Stimulated activated CD8-positive, alpha-beta memory T cell treated with anti-CD3 and anti-CD28 coated beads, Interleukin-7, amount 100 ng/mL, for 1 hour (primary cell): ENCODE measurements at places on chromosomes 7 and 10.
A peak's percentile ranks its signal among the peaks of the same experiment; 100 is the strongest.

- DNase-seq, result no peak
These were observed 122.5 kb downstream of the CCNY start for GRCh38 chr10:35458500-35459448.

DNA sequence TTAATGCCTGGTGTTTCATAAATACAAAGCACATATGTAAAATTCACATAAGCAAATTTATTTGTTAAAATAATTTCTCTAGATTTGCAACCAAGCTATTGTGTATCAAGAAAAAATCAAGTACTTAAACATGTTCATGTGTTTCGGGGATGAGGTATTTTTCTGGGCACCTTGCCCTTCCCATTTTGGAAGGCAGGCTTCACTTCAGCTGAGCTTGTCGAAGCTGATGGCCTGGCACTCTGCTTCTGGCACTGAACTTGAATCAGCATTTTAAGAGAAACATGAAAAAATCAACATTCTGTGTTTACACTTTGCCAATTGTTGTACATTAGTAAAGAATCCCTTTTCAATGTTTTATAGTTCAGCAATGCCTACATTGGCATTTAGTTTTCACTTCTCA lies 179.1 kb upstream of the STEAP4 start:
- no peak for DNase-seq

GRCh38 chr10:97482381-97482780 lies 15.8 kb downstream of the MMS19 start:
- no peak for DNase-seq

DNA sequence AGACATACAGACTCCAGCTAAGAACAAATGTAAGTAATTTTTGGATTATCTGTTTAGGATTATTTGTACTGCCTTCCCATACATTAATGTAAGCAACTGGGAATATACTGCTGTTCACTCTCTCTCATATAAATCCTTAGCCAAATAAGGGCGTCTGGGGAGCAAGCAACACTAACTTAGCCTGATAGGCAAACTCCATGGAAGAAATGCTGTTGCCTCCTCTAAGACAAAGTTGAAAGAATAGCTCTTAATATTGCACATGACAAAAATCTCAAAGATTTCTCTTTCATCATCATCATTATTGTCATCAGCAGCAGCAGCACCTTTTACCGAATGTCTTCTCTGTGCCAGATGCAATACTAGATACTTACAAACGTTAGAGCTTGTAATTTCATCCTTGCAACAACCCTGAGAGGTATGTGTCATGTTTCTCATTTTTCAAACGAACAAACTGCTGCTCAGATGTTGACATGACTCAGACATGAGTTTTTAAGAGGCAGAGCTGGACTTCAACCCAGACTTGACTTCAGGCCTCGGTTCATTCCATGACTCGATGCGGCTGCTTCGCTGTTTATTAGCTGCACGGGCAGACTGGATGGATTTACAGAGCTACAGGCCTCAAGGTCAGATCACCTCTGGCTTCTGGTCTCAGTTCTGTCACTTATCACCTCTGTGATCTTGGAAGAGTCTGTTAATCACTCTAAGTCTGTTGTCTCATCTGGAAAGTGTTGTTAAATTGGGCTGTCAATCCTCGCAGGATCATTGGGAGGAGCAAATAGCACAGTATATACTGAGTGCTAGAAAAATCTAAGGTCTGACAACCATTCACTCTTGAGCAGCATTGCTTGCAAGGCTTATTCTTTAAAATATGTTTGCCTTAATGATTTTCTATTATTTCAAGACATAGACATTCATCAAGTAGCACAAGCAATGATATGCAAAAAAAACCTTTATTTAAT lies 126.3 kb upstream of the CELF2 start:
- DNase-seq, result no peak

DNA sequence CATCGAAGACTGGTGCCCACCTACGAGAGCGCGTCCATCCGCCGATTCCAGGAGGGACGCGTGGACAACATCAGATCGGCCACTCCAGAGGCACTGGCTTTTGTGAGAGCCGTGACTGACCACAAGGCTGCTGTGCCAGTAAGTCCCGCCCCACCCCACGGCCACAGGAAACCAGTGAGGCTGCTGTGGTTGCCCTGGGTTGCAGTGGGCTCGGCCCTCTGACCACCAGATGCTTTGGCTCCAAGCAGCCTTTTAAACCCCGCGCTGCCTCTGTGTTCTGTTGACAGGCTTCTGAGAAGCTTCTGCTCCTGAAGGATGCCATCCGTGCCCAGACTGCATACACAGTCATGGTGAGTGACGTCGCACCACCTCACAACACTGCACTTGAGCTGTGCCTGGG lies 24.4 kb upstream of the C10orf53 start:
- no peak for DNase-seq

DNA sequence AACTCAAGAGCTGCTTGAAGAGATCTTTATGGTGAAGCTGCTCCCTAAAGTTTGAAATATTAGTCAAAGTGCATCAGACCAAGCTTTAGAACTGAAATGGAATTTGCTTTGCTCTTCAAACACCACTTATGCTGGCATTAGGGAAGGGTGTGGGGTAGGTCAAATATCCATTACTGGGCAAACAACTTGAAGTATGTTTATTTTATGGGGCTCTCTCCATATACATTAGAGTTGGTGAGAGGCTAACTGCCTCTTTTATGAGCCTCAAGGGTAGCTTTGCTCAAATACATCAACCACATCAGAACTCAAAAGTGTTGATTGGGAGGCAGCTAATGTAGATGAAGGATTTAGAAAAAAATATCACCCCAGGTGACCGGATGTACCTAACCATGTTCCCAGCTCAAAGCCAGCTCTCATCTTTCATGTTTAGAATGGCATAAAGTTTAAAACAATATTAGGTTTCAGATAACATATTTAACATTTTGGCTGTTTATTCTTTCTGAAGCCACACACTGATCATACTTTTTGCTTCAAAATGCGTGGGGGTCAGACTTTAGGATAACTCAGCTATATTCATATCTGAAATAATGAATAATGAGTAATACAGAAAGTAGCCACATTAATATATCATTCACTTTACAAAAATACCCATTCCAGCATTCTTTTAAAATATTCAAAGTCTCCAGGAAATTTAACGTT lies 318.6 kb downstream of the PTEN start:
- DNase-seq, result no peak

DNA sequence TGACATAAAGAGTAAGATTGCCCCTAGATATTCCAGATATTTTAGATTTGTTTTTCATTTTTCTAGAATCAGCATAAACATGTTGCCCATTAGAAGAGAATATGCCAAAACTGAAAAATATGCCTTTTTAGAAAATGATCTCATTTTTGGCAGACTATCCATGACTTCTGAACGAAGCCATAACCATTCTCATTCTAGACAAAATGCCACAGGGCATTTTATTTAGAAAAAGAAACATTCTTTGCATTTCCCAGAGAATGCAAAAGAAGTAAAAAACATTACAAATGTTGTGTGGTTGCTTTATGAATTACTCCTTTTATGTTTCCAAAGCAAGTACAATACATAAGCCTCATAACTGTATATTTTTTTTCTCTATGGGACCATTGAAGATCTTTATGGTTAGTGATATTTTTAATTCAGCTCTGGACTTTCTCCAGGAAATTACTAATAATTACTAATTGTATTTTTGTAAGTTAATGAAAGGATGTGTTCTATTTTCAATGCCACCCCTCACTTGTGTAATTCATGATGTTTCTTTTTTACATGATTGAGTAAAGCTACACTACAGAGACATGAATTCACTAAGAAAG lies 109.6 kb upstream of the SEM1 start:
- DNase-seq, result no peak

DNA sequence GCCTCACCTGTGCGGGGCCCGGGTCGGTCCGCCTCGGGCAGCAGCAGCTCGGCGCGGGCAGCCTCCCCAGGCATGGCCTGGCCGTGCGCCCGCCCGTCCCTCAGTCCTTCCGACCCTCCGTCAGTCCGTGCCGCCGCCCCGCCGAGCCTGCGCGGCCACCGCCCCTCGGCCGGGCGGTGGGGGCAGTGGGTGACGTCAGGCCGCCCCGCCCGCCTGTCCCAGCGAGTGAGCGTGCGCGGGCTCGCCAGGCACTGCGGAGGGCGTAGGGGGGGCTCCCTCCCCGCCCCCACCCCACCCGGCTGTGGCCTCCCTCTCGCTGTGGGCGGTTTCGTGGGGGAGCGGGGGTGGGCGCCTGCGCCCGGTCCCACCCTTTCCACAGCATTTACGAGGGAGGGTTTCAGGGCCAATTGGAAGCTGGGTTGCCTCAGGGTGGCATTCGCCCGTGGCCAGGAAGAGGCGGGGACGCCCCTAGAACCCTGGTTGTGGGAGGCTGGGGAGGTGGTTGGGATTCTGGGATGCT lies at the start of gene NACAD:
Gene NACAD, minus strand, starts transcription at position 149 of the 520 bp plus-strand sequence. Its CDS starts 75 bp downstream, at position 74.
- no peak for DNase-seq

DNA sequence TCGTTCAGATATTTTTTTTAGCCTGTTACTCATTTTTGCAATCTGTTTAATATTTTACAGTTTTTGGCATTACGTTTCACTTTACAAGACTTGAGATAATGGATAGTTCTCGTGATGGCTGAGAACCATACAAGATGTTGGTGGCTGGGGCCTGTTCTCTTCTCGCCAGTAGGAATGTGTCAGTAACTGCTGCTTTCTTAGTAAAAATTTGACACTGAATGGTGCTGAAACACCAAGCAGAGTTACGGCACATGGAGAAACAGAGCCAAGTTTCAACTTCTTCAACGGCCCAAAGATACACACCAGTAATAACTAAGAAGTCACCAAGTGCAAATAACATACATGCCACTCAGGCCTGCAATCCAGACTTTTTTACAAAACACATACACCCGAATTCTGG lies 130.4 kb downstream of the NRP1 start:
- no peak for DNase-seq

DNA sequence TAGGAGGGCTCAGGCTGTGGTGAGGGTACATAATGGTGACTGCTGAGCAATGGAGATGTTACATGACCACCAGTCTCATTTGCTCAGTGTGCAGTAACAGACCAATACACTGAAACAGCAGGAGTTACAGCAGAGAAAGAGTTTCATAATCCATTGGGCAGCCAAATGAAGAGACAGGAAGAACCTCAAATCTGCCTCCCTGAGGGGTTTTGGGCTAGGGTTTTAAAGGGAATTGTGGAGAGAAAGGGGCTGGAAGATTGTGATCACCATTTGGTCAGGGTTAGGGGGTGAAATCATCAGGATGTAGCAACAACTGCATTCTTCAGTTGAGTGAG lies 838.3 kb downstream of the GRID1 start:
- DNase-seq, result no peak

DNA sequence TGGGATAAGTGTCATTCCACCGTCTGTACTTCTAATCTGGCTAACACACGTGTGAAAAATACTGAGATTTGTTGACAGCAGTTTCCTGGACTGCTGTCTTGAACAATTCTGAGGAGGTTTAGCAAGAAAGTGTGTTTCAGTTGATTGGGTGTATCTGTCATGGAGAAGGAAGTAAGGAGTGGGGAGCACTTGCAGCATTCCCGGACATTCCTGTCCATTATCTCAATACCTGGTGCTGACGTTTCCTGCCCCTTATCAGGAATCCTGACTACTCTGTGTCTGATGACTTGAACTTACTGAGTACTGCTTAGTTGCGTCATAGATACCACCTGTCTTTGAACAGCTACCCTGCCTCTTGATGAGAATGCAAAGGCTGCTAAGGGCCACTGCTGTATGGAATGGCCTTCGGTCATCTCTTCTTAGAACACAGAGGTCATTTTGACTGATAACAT lies 72.0 kb upstream of the VKORC1L1 start:
- DNase-seq, result no peak

DNA sequence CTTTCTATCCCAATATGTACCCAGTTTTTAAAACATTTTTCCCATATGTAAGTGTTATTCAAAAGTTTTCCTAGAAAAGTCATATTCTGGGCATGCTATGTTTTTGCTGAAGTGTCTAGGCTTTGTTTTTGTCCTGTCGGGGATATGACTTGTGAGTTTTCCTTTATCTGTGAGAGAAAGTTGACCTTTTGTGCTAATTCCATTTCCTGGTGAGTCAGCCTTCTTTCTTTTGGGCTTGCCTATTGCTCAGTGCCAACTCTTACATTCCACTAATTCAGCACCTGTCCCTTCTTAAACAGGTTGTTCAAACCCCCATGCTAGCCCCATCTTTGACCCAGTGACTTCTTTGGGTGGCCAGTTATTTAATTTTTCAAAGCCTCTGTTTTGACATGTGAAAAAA lies 146.2 kb downstream of the AHR start:
- no peak for DNase-seq

GRCh38 chr7:158613481-158613880 lies 25.9 kb upstream of the PTPRN2 start:
- no peak for DNase-seq

GRCh38 chr10:13871776-13872175 lies 285.0 kb downstream of the PRPF18 start:
- DNase-seq, result no peak

DNA sequence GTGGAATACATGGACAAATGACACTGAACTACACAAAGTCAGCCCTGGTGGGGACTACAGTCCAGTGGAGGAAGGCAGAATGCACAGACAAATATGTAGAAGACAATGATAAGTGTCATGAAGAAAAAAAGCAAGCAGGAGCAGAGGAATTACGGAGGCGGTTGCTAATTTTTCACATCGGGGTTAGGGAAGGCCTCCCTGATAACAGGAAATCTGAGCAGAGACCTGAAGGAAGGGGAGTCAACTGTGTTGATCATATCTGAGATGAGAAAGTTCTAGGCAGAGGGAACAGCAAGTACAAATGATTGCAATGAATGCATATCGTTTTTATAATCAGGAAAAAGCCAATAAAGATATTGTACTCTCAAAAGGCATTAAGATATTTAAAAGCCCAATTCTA lies 14.0 kb downstream of the KIAA1549 start:
- DNase-seq, result no peak

- no peak for DNase-seq
These were observed 609.7 kb downstream of the TNS3 start for GRCh38 chr7:46972205-46972604.

DNA sequence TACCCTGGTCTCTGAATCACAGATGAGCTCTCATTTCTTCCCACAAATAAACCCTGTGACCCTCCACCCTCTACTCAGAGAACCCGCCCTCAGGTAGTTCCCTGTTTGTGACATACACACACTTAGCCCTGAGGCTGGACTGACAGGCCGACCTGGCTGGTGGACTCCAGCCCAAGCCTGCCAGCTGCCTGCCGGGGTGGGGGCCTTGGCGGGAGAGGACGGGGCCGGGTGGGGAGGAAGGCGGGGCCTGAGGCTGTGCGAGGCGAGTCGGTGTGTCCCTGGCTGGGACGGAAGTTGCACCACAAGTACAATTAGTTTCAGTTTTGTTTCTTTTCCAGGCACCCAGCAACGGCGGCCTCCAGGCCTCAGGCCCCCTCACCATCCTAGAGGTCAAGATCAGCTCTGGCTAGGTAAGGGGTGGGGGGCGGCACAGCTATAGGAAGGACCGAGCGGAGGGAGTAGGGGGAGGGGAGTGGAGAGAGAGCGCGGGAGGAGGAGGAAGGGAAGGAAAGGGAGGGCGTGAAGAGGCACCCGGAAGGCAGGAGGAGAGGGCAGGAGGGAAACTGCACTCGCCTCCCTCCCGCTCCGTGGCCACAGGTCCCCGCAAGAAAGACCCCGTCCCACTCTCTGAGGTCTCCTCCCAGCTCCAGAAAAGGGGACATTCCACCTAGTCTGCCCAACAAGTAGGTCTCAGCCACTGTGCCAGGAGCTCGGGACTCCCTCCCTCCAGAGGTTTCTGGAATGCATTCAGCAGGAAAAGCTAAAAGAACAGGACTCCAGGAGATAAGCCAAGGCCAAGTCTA lies at the start of gene TRIM56:
Gene TRIM56, plus strand, starts transcription at position 320 of the 803 bp plus-strand sequence. CDS start 1,832 bp downstream, outside the sequence.
- DNase-seq, result peak; percentile 53
